Stimulated activated CD8-positive, alpha-beta memory T cell treated with anti-CD3 and anti-CD28 coated beads, Interleukin-2, amount 100 ng/mL, for 1 hour (primary cell): ENCODE measurements at places on chromosomes 1 and 21.

GRCh38 chr1:156579472-156579871 is at the start of gene TTC24:
TTC24 (plus strand) TSS chr1:156579723; CDS start chr1:156581365, 1,642 bp downstream.
- DNase-seq: no peak

GRCh38 chr1:173057984-173058383 is 7.2 kb upstream of the TNFSF18 start:
- no peak for DNase-seq

DNA sequence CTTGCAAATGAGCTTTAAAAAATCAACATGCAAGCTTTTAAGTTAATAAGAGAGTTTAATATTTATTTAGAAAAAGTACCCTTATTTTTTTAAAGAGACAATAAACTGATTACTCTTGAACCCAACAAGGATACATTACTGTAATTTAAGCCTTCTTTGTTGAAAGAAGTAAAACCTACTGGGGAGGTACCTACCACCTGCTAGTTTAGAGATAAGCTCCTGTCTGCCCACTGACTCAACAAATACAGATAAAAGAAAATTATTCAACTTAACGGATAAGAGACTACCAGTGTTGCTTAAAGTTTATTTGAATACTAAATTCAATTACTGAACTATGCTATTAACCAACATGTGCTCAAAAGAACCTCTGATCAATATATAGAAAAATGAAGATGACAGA is 23.1 kb downstream of the USP24 start:
- no peak for DNase-seq

DNA sequence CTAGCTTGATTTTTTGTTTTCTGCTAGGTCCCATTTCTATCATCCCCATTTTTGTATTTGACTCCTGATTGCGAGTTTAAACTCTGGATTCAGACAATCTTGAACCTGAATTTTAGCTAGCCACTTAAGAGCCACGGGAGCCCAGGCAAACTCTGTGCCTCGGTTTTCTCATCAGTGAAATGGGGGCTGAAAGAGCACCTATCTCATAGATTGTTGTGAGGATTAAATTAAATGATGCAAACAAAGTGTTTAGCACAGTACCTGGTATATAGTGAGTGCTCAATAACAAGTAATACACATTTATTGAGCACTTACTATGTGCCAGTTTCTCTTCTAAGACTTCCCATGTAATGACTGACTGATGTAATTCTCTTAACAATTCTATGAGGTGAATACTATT is 158.1 kb upstream of the POU3F1 start:
- no peak for DNase-seq

GRCh38 chr1:231201979-231202633 is 38.9 kb upstream of the GNPAT start:
- no peak for DNase-seq

GRCh38 chr1:95650631-95651030 is 416.6 kb downstream of the RWDD3 start:
- DNase-seq: no peak

DNA sequence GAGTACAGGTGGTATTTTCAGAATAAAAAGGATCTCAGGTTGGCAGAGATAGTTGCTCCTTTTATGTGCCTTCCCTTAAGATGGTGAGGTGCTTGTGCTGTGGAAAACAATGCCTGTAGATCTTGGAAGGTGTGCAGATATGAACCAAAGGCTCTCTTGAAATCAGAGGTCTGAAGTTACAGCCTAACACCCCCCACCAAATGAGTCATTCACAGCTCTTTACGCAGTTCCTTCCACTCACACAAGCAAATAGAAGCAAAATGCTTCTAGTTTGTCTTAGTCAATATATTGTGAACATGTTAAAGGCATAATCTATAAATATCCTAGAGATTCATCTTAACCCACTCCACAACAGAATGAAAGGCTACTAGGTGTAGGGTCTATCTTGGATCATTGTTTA is 128.9 kb upstream of the NR5A2 start:
- DNase-seq: no peak

DNA sequence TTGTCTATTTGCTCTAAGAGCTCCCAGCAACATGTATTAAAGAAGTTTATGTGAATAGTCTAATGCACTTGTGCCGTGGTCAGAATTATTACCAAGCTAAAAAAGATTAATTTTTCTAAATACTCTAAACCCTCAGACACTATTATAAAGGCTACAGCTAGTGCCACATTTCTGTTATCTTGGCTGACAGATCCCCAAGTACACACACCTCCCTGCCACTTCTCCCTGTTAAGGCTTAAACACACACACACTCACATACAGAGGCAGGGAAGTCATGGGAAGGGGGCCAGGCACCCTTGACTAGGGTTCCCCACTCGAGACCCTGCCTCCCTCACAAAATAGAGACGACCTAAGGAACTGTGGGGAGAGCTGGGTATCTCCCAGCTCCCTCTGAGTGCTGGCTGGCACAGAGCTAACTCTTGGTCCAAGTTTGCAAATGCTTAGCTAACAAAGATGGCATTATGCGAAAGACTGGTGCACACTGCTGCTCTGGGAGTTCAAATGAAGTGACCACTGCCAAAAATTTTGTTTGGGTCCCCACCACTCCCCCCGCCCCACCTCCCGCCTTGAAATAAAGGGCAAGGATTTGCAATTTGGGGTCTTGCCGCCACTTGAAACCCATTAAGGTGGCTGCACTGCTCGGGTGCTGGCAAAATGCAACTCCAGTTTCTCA is 9.8 kb downstream of the SSBP3 start:
- no peak for DNase-seq

DNA sequence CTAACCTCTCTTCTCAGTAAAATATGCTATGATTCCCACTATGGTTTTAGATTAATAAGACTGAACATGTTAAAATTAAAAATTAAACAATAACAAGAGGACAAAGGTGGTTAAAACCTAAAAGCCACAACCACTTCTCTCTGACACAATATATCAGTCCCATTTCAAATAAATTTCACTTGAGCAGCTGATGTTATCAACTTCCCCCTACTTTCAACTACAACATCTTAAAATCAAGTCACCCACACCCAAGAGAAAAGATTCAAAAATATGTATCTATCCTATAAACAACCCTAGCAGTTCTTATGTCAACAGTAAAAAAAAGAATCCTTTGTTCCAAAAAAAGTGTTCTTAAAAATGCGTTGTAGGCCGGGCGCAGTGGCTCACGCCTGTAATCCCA is 7.5 kb downstream of the PUM1 start:
- no peak for DNase-seq

DNA sequence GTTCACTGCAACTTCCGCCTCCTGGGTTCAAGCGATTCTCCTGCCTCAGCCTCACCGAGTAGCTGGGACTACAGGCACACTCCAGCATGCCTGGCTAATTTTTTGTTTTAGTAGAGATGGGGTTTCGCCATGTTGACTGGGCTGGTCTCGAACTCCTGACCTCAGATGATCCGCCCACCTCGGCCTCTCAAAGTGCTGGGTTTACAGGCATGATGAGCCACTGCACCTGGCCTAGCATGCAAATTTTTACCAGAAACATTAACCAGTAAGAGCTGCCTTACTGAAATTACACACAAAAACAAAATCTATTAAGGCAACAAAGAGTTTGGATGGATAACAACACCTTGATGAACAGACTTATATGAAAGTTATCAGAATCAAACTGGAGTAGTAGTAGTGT is 12.1 kb downstream of the ZZZ3 start:
- no peak for DNase-seq

DNA sequence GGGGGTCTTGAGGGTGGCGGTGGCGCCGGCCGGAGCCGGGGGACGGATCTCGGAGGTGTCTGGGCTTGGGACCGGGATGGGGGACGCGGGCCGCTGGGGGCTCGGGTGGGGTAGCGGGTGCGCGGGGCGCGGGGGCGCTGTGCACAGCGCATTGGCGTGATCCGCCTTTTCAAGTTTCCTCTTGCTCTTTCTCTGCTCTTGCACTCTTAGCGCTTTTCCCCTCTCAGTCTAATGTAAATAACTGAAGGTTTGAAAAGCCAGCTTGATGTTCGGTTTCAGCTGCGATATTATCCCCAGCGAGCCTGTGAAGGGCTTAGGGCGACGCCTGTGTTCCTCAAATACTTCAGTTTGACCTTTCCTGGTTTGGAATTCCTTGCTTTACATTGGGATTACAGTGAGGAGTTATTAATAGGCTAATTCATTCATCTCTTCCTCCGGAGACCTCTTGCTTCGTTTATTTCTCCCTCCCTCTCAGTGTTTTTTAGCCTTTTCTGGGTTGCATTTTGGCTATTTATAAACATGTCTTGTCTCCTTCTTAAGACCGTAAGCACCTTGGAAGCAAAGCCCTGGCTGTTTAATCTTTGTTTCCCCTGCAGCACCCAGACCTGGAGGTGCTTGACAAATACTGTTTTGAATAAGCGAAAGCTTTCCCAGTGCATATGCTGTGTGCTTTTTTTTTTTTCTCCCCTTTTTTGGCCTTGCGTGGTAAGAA is 693 bp downstream of the RAB4A start:
- DNase-seq: peak; percentile 13

DNA sequence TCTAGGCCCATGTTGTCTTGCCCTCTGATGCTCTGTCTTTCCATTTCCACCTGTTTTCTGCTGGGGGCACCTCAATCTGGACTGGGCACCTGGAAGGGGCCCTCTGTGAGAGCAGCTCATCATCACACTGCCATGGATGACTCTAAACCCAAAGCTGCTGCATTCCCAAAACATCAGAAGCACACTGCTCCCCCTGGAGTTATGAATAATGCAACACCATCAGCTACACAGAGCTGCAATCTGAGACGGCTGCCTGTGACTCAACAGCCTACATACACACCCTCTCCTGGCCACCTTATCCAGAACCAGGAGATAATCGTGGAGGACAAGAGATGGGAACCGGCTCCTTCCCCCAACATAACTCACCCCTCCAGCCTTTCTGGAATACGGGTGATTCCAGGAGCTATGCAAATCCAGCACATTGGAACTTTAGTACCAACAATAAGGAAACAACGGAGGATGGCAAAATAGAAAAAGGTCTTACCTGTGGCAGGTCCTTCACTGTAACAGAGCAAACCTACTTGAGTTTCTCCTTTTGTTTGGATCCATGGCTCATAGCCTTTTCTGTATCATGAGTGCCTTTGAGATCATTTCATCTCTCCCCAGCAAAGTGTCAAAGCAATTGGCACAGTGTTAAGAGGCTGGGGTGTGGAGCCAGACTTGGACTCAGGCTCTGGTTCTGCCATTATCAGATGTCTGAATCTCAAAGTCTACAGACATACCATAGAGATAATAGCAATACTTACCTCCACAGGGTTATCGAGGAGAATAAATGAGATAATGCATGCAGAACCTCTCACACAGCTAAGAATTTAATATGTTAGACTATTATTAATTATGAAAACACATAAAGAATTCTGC is 29.3 kb downstream of the AK2 start:
- DNase-seq: no peak

DNA sequence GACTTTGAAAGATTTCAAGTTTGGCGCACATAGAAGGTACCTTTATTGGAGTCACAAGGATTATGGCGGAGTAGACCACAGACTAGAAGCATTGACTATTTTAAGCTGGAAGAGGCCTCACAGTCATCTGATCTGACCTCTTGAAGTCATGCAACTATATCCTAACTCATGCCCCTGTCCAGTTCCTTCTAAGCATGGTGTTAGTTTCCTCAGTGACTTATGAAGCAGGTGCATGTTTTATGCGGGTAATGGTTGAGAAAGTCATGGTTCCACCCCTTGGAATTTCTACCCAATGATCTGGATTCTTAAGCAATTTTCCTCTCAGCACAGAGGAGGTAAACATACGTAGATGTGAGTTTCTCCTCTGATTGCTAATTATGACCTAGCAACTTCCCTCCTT is 11.7 kb downstream of the OLFML3 start:
- no peak for DNase-seq

GRCh38 chr1:183096894-183097293 is 73.7 kb downstream of the LAMC1 start:
- no peak for DNase-seq

- DNase-seq: no peak
Measured at GRCh38 chr1:236618507-236618906, 14.2 kb upstream of the HEATR1 start.

GRCh38 chr1:168348146-168348709 is 67.6 kb downstream of the TBX19 start:
- DNase-seq: no peak

DNA sequence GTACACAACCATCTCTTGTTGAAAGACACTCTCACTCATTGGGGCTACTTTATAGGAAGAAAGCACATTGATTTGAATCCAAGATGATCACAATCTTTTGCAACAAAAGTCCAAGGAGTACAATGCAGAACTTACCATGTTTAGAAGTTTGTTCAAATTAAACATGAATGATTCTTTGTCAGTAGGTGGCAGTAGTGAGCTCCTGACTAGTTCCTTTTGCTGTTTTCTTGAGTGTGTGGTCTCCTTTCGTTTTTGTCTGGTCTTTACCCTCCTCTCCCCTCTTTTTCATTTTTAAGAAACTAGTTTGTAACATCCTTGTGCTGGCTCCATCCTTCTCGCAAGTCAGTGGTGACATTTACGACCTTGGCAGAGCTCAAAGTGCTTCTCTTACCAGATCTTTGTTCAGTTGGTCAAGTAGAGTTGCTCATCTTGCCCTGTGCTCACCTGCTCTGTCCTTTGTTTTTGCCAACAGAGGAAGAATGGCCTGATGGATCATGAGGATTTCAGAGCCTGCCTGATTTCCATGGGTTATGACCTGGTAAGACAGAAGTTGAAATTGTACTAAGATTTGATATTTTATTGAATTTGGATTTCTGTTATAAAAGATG is 35.7 kb upstream of the MTR start:
- no peak for DNase-seq

DNA sequence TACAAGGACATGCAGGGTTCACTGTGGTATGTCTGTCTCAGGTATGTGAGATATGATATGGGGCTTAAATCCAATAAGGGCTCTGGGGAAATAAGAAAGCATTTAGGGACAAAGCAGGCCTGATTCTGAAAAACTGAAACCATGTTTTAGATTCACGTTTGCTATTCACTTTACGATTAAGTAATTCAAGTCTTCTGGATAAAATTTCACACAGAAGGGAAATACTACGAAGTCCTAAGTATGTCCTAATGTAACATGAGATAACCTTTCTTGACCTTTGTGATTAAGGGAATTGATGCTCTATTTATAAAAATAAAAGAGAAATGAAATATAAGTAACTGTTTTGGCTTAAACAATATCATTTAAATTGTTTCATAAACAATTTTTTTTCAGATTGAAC is 55.4 kb downstream of the HNRNPR start:
- no peak for DNase-seq
